ENCODE measurements at places on chromosomes 16 and 17.

DNA sequence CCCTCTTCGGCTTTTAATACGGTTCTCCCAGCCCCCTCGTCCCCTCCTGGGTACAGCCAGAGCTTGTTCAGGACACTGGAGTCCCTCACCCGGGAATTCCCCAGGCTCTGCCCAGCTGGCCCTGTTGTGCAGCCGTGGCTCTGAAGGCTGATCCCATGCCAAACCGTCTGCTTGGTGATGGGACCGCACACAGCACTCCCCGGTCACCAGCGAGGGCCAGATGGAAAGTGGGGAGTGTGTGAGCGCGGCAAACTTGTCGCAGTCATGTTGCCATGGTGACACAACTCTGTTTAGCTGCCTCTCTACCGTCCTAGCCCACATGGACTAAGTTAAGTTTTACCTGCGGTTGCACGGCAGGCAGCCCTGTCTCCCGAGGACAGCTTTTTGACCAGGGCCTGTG is 107.9 kb downstream of the RAP1GAP2 start:
- no peak for DNase-seq

- DNase-seq = no peak
These were observed 4.6 kb upstream of the ETV4 start for GRCh38 chr17:43550754-43551153.

- no peak for DNase-seq
These were observed 1.6 kb downstream of the C1QL1 start for GRCh38 chr17:44966348-44967025.

DNA sequence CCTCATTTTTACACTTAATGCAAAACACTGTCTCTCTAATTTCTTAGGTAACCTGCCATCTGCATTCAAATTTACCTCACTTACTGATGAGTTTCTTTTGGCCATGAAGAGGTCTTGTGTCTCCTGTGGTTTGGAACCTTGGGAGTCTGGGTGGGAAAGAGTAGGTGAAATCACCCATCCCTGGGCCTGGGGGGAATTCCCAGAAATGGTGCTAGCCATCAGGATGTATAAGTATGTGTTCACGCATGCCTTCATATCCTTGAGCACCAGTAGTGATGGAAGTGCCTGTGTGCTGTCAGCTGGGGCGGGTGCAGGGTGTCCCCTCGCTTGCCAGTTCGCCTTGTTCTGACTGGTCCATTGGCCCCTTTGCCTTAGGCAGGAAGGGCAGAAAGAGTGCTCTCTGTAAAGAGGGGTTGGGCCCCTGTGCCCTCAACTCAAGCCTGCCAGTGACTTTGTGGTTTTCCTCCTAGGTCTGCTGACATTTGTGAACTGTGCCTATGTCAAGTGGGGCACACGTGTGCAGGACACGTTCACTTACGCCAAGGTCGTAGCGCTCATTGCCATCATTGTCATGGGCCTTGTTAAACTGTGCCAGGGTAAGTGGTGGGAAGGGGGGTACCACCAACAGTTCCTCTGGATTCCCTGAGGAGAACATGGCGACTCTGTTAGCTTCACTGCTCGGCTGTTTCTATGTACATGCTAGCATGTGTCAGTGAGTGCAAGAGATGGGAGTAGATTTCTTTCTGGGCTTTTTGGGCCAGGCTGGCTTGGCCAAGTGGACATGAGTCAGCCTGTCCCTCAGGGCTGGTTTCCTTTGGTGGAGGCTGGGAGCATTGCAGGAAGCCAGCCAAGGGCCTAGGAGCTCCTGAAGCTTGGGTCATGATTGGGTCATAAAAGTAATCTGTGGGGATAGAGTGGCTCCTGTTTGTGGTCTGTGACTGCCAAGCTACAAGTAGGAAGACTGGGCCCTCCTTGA is 23.2 kb downstream of the SLC7A6OS start:
- no peak for DNase-seq

- DNase-seq = no peak
These were observed 26.3 kb downstream of the WSB1 start for GRCh38 chr17:27320222-27320560.

- DNase-seq = peak; percentile 55
These were observed 21.1 kb downstream of the WIPI1 start for GRCh38 chr17:68435876-68436842.

DNA sequence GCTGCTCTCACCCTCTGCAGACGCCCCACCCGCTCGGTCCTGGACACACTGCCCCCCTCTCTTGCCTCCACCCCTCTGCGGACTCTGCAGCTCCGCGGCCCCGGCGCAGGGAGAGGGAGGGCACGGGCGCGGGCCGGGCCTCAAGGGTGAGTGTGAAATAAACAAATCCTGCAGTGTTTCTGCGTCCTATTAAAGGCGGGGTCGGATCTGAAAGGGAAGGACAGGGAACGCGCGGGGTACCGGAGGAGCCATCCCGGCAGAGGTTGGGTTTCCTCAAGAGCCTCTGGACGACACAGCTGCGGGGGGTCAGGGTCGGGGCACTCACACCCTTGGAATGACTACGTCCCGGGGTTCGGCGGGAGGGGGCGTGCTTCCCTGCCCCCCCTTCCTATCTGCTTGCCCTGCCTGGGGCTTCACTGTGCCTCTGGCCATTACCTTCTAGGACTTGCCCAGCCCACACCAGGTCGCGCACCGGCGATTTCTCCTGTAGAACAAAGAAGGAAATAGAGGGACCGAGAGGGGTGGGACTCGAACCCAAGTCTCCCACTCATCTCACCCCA is 466 bp upstream of the HSF4 start:
- DNase-seq = no peak

DNA sequence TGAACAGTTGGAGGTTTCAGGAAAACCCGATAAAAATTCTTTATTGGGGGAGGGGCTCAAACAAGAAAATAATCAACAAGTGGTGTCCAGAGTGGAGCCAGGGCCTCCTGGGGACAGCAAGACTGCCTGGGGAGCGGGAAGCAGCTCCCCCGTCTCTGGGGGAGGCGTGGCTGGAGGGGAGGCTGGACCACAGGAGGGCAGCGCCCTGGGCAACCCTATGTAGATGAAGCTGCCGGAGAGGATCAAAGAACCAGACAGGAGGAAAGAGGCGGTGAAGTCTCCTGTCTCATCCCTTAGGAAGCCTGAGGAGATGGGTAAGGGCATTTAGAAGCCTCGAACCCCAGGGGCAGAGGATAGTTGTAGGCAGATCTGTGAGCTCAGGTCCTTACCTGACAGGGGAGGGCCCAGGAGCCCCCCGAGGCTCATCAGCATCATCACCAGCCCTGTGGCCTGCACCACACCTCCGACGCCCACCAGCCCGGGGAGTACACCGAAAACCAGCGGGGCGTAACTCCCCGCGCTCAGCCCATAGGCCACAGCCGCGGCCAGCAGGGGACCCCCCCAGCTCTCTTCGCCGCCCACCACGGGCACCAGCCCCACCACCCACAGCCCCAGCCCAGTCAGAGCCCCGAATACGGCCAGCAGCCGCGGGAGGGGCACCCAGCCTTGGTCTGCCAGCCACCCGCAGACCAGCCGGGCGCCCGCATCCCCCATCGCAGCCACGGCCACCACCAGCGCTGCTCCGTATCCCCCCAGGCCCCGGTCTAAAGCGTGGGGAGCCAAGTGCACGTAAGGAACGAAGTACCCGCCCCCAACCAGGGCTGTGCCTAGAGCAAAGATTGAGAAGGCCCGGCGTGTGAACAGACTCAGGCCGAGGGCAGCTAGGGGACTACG is 2.0 kb downstream of the SLC16A11 start:
- DNase-seq = no peak

DNA sequence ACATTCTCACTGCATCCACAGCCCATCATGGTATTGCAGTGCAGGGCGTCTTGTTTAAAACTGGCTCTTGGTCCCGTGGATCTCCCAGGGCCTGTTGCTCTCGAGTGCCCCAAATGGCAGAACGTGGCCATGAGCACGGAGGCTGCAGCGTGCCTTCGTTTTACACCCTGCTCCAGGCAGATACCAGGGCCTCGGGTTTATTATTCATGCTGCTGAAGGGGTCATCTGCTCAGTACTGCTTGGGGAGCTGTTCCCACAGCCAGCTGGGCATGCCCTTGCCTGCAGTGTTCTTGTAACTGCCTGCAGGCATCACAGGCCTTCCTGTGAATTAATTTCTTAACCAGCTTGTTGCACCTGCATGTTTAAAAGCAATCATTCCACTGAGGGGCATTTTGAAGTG is 129.7 kb upstream of the CHMP6 start:
- DNase-seq = no peak

DNA sequence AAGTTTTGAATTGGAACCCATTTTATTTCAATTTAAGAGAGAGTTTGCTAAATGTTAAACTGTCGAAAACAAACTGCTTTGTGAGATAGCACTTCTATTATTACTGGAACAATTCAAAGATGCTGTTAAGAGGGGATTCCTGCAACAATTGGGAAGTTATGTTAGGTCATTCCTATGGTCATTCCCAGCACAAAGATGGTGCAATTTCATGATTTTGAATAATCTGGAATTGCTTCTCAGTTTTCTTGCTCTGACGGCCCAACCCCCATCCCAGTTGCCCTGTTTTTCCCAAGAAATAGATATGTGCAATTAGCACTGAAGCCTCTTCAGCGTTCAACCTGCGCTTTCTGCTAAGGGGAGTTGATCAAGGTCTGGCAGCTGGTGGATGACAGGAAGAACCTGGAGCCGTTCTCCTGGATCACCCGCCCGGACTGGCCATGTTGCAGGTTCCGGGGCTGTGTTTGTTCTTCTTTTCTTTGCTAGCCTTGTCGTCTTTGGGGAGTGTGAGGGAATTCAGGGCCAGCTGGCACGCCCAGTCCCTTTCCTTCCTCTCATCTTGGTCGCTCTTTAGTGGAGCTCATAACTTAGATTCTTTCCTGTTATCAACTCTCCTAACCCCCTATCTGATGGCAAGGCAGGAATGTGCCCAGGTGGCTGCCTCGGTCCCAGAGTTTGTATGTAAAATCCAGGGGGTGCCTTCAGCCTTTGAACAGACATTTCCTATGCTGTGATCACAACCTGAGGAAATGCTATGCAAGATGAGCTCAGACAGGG is 29.0 kb upstream of the IRF8 start:
- no peak for DNase-seq

DNA sequence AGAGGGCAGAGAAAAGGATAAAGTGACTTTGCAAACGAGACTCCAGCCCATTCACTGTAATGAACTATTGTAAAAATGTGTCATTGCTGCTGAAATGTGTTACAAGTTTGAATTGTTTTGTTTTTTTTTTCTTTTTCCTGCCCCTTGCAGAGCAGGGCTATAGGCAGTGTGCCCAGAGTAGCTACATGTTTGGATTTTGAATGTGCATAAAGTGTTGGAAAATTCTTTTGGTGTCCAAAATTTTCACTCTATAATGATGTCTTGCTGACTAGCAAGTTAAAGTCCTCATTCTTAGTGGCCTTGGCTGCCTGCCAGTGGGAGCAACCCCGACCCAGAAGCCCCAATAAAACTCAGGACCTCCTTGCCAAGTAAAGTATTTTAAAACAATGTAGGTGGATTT is 66.5 kb downstream of the IGF2BP1 start:
- DNase-seq = no peak

GRCh38 chr16:15427648-15428239 is 6.6 kb upstream of the BMERB1 start:
- DNase-seq = no peak

GRCh38 chr17:74499992-74500391 is 31.3 kb downstream of the CD300LB start:
- no peak for DNase-seq

GRCh38 chr16:84754956-84755672 is 55.3 kb downstream of the USP10 start:
- DNase-seq = no peak

- no peak for DNase-seq
These were observed at the start of gene GLTPD2 for GRCh38 chr17:4788807-4789700. Gene GLTPD2 (plus strand): TSS chr17:4788964. CDS start chr17:4789012, 48 bp downstream.

DNA sequence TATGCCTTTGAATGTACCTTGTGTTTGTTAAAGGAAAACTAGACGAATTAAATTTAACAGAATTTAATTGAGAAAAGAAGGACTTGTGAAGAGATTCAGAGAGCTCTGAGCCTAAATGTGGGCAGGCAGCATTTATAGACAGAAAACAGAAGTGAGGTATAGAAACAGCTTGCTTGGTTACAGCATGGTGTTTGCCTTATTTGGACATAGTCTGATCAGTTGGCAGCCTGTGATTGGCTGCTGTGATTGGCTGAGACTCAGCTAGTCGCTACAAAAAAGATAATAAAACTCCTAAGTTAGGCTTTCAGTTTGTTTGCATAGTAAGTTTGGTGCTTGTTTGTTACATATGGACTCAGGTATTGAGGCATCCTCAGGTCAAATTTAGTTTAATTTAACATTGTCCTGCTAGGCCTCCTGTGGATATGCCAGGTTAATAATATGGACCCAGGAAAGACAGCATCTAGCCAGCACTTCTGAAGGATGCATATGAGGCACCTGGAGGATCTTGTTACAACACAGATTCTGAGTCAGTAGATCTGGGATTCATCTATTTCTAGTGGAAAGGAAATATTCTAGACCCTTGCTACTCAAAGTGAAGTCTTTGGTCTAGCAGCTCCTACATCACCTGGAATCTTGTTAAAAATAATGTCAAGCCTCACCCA is 43.4 kb downstream of the SLFN5 start:
- DNase-seq = no peak

GRCh38 chr17:29575511-29576213 is 7.2 kb downstream of the TP53I13 start:
- no peak for DNase-seq

GRCh38 chr17:15290605-15291004 is 25.5 kb upstream of the PMP22 start:
- no peak for DNase-seq

DNA sequence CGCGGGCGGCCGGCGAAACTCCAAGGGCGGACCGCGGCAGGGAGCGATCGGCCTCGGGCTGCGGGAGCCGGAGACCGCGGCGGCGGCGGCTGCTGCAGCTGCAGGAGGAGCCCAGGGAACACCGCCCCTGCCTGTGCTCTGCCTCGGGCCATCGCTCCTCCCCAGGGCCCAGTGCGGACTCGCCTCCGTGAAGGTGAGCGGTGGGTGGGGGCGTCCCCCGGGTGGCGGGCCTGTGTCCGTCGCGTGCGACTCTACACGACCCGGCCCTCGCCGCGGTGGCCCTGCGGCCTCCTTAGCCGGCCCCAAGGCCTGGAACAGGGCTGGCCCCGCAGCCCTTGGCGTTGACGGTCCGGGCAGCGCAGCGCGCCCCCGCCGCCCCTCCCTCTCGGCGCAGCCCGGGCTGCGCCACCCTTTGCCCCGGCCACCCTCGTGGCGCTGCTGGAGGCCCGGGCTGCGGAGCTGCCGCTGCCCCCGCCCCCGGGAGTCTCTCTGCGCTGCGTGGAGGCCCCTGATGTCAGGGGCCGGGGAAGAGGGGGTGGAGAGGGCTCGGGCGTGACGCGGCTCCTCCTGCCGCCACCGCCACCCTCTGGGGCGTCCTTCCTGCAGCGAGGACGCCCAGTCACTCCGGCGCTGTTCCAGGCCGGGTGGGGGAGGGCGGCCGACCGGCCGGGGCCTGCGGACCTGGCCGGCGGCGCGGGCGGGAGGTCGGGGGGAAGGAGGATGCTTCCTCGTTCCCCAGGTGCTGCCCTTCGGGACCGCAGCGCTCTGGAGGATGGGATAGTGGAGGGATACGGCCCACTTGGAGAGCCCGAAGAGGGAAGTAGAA is 485 bp downstream of the DYNLL2 start:
- DNase-seq = no peak

- peak; percentile 42 for DNase-seq
These were observed 4.3 kb downstream of the MYO1C start for GRCh38 chr17:1487939-1488825.
